ENCODE measurements at places on chromosomes 1 and 21.

DNA sequence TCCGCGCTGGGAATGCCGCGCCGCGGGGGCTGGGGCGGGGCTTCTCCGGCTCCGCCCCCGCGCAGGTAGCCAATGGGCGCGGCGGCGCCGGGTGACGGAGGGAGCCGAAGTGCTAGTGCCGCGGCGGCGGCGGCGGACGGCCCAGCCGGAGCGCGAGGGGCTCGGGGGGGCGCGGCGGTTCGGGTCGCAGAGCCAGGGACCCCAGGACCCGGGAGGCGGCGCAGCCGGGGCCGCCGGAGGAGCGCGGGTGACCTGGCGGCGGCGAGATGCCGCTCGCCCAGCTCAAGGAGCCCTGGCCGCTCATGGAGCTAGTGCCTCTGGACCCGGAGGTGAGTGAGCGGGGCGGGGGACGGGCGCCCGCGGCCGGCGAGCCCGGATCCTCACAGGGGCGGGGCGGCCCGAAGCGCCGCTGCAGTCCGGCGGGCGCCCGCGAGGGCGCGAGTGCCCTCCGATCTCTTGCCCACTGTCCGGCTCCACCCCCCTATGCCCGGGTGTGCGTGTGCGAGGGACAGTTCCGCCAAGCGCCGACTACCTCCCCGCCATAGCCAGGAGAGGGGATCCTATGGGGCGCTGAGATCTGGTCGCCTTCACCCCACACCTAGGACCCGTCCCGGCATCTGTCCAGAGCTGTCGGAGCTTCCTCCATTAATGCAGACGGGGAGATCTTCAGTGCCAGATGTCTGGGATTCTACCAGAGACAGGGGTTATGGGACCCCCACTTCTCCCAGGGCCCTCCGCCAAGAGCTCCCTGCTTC is at the start of gene RPS6KA1:
TSS of gene RPS6KA1 (plus strand) at position 107 of the 755 bp plus-strand sequence. CDS start at position 267, 160 bp downstream.
- peak; percentile 48 for DNase-seq

DNA sequence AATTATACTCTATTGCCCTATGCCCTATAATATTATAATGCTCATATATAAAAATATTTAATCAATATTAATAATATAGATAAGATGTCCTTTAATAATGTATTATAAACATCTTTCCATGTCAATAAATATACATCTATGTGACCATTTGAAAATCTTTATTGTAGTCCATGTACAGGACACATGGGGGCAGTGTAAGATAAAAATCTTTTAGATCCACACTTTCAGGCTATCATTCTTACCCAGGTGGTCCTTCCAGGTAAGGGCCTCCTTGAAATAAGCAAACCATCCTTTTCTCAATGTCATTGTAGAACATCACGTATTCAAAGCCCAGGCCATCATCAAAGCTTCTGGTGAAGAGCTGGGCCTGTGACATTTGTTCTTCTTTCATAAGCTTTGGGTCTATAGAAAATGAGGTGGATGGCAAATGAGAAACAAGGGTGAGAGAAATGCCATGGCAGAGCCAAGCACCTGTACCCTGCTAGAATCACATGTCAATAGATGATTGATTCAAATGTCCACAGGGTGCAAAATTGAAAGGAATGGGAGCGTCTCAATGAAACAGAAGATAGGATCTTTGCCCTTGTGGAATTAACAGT is 20.2 kb downstream of the THEM4 start:
- DNase-seq, result no peak

GRCh38 chr1:109969907-109970306 is 14.7 kb upstream of the AHCYL1 start:
- no peak for DNase-seq

DNA sequence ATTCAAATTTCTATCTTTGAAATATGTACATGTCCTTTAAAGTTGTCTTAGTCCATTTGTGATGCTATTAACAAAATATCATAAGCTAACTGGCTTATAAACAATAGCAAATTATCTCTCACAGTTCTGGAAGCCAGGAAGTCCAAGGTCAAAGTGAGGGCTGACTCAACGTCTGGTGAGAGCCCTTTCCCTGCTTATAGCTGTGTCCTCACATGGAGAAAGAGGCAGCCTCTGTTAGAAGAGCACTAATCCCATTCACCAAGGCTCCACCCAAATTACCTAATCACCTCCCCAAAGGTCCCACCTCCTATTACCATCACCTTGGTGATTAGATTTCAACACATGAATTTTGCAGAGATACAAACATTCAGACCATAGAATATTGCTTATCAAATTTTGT is 450.1 kb upstream of the BEND5 start:
- no peak for DNase-seq

DNA sequence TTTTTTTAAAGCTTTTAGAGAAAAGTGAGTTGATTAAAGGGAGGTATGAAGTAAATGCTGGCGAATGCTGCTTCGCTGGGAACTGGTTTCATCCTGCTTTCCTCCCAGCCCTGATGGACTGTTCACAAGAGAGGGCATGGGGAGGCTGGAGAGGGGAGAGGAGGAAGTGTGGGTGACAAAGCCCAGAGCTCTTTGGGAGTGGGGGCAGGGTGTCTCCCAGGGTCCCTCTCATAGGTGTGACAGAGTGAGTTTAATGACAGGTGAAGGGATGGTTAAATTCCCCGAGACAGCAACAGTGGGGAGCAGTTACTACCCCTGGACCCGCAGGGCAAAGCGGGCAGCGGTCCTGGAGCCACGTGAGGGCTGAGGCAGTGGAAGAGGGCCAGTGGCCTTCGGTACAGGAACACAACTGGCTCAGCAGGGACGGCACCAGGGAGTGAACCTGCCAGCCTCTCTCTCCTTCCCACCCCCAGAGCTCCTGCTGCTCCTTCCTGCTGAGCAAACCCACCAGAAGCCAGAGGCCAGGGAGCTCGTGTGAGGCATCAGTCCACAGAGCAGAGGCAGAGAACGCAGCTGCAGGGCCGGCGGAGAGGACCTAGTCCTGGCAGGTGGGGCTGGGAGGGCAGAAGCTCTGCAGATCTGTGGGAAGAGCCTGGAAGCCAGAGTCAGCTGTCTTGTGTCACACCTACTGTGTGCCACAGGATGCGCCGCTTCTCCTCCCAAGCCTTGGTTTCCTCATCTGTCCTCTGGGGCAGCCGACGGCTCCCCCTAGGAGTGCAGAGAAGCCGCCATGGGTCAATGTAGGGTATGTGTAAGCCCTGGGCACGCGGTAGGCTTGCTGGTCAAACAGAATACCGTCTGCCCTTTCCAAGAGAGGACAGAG is 20.9 kb upstream of the LRP8 start:
- no peak for DNase-seq

- no peak for DNase-seq
Observed at GRCh38 chr1:20486457-20487235, 636 bp upstream of the CAMK2N1 start.

DNA sequence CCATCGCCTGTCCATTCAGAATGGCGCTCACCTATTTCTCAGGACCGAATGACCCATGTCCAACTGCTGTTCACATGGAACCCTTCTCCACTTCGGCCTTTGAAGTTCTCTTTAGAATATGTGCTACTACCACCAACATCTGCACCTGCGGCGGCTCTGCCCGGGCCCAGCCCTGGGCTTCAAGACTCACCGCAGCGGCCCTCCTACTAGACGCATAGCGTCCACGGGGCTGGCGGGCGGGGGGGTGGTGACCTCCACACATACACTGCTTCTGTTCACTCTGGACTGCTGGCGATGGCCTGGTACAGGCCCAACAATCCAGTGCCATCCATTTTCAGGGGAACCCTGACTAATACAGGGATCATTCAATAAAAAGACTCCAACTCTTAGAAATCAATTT is 394.2 kb downstream of the VAV3 start:
- DNase-seq, result no peak

- no peak for DNase-seq
Observed at GRCh38 chr1:244664353-244664752, 11.4 kb downstream of the DESI2 start.

GRCh38 chr1:41455479-41456332 is 28.8 kb downstream of the EDN2 start:
- no peak for DNase-seq

DNA sequence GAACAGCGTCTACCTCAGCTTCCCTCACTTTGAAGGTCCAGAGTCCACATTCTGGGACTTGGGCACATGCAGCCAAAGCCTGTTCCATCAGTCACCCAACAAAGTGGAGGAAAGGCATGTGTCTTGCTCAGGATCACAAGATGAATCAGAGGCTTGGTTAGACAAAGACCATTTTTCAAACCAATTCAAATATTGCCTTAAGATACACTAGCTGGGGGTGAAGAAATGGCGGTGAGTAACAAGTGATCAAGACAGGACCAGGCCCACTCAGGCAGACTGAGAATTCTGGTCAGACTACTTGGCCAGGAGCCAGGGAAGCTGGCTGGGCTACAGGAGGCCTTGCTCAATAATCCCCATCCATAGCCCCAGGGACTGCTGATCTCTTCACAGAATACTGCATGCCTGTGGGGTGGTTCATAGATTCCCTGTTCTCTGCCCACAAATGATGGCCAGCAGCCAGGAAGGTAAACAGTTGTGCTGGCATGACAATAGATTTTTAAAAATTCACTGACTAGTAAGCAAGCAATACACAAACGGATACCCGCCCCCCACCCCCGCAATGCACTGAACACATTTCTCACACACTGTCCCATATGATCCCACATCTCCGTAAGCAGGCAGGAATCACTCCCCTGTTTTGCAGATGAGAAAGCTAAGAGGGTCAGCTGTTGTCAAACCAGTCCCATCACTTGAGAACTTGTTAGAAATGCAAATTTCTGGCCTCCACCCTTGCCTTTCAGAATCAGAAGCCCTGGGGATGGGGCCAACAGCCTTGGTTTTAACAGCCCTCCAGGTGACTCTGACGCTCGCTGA is 27.2 kb downstream of the ERI3 start:
- DNase-seq, result no peak

- peak; percentile 5 for DNase-seq
Observed at GRCh38 chr1:19765623-19766022, 34.1 kb downstream of the TMCO4 start.

DNA sequence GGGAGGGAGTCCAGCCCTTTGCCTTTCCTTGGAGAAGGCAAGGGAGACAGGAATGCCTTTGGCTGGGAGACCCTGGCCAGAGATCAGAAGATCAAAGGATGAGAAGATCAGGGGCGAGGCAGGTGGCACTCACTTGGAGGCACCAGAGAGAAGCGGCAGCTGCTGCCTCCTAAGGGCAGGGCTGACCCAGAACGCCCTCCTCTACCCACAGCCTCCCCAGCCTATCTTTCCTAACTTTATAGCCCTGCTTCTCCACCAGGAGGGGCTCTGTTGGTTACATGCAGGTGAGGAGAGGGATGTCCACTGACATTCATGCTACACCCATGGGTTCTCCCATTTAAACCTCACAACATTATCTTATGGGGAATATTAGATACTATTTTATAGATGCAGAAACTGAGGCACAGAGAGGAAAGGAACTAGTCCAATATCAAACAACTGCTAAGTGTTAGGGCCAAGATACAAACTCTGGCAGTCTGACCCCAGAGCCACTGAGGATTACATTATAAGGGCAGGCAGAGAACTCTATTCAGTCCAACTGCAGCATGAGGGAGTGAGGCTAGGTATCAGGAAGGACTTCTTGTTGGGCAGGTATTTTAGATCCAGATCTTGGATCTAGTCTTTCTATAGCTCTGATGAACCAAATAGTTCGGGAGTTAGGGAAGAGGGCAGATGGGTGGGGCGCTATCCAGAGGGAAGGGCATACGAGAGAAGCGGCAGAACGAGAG is 19.9 kb downstream of the LGR6 start:
- DNase-seq, result no peak

DNA sequence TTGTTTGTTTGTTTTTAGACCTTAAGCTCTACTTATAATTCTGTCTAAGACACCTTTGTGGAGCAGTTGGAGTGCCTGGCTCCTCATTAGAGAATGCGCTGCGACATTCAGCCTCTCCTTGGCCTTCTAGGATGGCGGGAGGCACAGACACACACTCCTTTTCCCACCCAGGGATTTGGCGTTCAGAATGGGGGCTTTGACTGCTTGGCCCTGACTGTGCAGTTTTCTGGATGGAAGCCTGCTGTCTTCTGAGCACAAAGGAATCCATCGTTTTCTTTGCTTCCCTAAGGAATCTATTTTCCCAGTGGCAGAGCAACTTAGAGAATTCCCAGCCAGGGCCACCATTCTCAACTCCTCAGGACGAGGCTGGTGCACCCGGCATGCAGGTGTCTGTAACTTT is 83.6 kb downstream of the GALNT2 start:
- DNase-seq, result no peak

DNA sequence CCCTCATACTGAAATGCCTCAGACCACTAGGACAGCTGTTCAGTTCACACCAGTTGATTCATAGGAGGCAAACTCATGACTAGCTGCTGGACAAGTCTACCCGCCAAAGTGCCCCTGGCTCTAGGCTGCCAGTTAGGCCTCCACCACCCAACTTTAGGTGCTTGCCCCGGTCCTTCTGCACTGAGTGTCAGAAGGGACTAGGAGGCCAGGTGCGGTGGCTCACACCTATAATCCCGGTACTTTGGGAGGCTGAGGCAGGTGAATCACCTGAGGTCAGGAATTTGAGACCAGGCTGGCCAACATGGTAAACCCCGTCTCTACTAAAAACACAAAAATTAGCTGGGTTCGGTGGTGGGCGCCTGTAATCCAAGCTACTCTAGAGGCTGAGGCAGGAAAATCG is 18.9 kb downstream of the LY9 start:
- no peak for DNase-seq

DNA sequence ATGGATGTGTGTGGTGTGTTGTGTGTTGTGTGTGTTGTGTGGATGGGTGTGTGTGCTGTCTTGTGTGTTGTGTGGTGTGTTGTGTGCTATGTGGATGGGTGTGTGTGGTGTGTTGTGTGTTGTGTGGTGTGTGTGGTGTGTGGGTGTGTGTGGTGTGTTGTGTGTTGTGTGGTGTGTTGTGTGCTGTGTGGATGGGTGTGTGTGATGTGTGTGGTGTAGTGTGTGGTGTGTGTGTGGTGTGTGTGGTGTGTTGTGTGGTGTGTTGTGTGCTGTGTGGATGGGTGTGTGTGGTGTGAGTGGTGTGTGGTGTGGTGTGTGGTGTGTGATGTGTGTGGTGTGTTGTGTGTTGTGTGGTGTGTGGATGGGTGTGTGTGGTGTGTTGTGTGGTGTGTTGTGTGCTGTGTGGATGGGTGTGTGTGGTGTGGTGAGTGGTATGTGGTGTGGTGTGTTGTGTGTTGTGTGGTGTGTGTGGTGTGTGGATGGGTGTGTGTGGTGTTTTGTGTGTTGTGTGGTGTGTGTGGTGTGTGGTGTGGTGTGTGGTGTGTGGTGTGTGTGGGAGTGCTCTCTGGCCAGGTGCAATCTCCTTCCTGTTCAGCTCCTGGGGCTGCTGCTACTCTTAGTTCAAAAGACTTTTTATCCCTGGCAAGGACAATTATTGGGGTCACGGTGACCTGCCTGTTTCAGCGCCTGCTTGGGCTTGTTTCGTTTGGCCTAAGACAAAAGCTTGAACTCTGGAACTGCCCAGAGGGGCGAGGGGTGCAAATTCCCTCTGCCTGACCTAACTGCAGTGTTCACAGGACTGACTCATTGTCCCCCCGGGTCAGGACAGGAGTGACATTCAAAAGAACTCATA is 101.1 kb downstream of the UBIAD1 start:
- DNase-seq, result no peak

Data from stimulated activated CD8-positive, alpha-beta memory T cell treated with anti-CD3 and anti-CD28 coated beads, Interleukin-2, amount 100 ng/mL, for 48 hours (primary cell).